ENCODE measurements at places on chromosomes 7 and 10.

GRCh38 chr7:118777308-118777707, 552.8 kb downstream of the ANKRD7 start:
- DNase-seq = no peak

GRCh38 chr10:4868357-4868657, 42.3 kb downstream of the AKR1E2 start:
- no peak for DNase-seq

DNA sequence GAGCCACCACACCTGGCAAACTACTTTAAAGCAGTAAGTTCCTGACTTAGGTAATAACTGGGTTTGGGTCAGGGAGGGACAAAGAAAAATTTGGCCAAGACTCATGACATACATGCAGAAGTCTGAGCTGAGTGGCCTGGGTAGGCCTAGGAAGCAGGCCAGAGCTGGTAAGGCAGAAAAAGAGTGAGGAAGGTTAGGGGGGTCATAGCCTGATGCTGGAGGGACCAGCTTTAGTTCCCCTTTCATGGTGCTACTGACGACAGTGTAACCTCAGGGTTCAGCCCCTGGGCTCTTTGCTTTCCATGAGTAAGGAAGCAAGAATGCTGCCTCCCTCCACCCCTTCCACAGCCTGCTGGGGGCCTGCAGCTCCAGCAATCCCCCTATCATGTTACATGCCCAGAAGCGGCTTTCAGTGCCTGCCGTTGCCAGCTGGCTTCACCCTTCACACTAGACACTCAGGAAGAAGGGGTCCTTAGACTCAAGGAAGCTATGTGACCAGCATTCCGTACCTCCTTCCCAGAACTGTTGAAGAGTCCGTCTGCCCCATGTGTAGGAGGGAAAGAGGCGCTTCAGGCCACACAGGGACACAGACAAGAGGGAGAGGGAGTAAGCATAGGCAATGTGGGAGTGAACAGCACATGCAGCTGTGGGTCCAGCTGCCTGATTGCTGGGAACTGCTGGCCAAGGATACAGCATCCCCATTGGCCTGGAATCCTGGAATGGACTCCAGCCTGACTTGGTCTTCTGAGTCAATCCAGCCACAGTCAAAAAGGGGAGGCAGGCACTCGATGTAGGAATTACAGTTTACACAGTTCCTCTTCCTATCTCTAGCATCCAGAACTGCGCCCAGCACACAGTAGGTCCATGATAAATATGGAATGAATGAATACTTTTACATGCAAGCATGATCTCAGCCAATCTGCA, 4.1 kb upstream of the PLAU start:
- DNase-seq = peak; percentile 93

GRCh38 chr10:26746061-26746460, 48.6 kb downstream of the PDSS1 start:
- no peak for DNase-seq

- DNase-seq = peak; percentile 54
These were observed 41.2 kb upstream of the PLPP4 start for GRCh38 chr10:120415709-120416330.

Measured in amniotic stem cell (primary cell).